ENCODE measurements at places on chromosomes 7 and 10.

- no peak for DNase-seq
These were observed 4.6 kb upstream of the TWIST1 start for GRCh38 chr7:19121977-19122588.

DNA sequence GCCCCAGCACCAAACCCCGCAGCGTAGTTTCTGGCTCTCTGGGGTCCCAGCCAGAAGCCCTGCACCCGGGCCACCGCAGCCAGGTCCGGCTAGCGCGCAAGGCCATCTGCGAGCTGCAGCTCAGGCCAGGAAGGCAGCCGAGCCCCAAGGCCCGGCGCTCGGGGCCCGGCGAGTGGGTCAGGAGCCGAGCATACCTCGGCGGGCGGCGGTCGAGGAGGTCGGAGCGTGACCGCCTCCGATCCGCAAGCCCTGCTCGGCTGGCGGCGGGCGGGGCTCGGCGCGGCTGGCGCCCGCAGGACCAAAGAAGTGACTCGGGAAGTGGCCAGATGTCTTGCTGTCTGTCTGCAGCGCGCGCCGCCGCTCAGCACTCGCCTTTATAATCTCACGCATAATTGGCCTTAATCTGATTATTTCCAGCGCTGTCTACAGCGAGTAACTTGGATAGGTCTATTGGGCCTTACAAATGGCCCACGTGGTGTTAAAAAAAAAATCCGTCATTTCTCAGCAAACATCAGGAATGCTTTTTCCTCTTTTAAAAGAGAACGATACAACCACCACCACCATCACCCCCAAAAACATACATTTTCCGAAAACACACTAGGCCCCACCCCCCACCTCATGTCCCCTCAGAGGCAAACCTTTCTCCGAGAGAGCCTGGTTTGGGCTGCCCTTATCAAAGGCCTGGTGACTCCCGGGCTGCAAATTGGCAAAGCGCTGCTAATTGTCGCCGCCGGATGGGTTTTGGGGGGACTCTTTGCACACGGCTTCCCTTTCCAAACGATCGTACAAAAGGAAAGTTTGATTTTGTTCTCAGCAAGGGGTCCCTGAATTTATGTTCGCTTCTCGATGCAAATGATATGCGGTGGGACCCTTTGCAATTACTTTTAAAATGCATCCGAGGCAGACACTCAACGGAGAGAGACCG, at the start of gene DRGX:
Gene DRGX (minus strand): TSS at position 349 of the 925 bp plus-strand sequence. CDS start 649 bp downstream, outside the sequence.
- DNase-seq: no peak

- DNase-seq: no peak
These were observed 108.7 kb downstream of the MKLN1 start for GRCh38 chr7:131436384-131436783.

- no peak for DNase-seq
These were observed 90.2 kb upstream of the RAB18 start for GRCh38 chr10:27413831-27414348.

- no peak for DNase-seq
These were observed 43.1 kb upstream of the DDC start for GRCh38 chr7:50608196-50608906.

DNA sequence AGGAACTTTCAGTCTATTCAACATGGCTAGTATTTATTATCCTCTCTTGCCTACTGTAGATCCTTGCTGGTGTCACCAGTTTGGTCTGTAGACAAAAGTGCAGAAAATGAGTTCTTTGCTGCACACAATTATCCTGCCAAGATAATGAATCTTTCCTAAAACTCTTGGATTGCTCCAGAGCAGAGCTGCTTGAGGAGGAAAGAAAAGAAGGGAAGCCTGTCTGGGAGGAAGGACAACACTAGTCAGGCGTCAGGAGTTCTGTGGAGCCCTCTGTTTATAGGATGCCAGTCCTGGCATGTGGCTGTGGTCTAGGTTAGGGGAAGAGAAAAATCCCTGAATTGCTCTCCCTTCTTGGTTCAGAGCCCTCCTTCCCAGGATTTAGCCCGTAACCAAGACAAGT, 430.0 kb upstream of the GALNT17 start:
- DNase-seq: no peak

DNA sequence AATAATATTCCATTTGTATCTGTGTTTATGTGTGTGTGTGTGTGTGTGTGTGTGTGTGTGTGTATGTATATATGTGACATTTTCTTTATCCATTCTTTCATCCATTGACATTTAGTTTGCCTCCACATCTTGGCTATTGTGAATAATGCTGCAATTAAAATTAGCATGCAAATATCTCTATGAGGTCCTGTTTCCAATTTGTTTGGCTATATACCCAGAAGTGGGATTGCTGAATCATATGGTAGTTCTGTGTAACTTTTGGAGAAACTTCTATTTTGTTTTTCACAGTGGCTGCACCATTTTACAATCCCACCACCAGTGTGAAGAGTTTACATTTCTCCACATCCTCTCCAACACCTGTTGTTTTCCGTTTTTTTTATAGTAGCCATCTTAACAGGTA, 53.1 kb downstream of the CH25H start:
- no peak for DNase-seq

DNA sequence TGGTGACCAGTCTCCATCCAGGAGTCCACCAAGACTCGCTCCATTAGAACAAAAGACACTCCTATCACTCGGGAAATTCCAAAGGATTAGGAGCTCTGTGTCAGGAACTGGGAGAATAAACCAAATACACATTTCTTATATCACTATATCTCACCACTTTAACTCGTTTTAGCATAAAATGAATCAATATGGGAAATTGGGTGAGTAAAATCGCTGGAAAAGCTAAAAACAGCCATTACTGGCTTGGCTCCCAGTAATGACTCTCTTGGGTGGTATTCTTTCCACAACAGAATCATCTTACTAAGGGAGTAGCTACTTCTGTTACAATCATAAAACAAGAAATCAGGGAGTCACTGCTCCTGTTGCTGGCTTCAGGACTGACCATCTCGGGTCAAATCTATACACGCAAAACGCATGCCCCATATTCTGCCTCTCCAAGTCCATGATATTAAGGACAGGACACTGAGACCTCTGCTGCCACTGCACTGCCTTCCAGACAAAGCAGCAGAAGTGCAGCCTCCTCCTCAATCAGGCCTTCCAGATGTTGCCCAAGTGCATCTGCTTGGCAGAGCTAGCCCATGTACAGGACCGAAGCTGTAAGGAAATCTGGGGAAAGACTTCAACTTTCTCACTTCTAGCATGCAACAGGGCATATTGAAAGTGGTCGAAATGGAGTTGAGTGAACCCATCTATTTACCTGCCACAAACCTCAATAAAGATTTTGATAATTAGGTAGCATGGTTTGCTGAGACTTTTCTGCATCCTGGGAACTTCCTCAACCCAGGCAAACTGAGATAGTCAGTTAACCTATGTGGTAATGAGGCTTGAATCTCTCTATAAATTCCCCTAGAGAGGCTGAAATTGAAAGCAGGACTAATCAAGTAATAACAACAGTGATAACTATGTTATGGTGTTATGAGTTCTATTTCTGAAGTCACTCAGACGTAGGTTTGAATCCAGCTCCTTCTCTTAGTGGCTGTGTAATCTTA, 14.4 kb upstream of the PANK1 start:
- no peak for DNase-seq

DNA sequence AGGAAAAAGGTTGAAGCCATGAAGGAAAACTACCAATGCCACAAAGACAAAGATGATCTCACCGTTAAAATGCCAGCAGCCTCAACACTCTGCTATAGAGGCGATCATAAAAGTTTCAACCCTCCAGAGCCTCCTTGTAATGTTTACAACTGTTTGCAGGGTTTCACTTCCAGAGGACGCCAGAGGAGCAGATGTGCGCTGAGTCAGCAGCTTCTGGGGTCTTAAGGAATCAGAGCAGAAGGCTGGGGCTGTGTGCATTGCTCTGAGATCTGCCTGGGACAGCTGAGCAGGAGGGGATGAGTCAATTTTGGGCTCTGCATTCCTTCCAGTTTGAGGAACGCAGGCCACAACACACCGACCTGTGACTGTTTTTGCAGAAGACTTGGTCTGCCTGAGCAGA, 98.3 kb downstream of the TMEM130 start:
- peak; percentile 88 for DNase-seq

GRCh38 chr7:44637788-44638594, 31.6 kb downstream of the OGDH start:
- DNase-seq: peak; percentile 80

DNA sequence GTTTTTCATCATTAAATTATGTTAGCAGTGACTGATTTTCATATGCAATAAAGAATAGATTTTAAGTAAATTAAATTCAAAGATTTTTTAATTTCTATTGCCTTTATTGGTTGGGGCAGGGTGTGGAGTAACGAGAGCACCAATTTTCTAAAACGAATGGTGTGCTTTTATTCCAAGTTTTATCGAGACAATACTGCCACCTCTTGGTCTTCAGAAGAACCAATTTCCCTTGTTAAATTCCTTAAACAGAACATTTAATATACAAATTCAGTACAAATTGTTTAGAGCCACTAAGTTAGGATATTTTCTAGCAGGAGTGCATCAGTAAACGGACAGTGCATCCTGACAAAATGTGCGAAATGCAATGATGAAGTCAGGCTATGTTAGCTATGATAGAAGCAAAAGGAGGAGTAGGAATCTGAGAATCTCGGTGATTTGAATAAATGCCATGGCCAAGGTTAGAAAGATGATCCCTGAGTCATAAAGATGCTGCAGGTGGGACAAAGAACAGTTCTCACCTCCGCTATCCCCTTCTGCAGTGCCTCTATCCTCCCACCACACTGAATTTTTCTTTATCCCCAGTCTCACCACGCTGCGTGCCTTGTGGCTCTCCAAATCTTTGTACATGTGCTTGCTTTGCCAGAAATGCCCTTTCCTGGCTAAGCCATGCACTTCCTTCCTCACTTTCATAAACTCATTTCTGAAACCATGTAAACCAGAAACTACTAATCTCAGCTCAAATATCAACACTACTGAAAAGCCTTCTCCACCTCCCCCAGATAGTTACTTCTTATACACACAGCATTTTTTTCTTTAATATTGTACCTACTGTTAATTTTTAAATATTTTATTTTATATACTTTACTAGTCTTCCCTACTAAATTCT, 31.9 kb upstream of the AGBL3 start:
- no peak for DNase-seq

All from skeletal muscle cell (primary cell).